ENCODE measurements at places on chromosomes 3 and 15.
A peak's percentile ranks its signal among the peaks of the same experiment; 100 is the strongest.

DNA sequence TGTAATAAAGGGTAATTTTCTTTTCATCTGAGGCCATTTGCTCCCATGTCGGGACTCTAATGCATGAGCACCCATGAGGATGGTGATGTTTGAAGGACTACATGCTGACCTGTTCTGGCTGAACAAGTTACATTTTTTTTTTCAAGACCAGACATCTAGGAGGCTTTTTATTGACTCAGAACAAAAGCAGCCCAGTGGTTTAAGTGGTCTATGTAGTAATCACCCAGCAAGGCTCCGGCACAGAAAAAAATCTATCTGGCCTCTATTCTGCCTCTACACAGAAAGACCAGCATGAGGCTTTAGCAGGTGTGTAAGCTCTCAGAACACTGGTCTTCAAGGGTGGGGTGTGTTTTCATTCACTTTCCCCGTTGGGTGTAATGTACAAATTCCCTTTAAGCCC, 95.1 kb upstream of the ZBED2 start:
- DNase-seq, result no peak

- DNase-seq, result no peak
Measured at GRCh38 chr3:155303540-155304097, 10.1 kb upstream of the STRIT1 start.

DNA sequence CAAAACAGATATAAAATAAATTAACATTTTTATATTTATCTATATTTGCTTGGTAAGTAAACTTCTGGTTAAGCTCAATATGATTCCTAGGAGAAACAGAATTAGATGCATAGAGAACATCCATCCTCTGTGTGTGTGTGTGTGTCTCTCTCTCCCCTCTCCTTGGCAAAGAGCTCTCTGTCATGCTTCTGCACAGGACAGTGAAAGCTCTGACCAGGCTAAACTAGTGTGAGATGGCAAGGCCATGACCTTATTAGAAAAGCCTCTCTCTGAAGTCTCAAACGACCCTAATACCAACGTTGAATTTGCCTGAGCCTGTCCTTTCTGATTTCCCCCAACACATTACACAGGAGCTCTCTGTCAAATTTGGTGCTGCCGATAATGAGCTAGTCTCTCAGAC, 746.0 kb downstream of the VGLL3 start:
- DNase-seq, result no peak

- peak; percentile 58 for DNase-seq
Measured at GRCh38 chr3:16247282-16248061, 17.3 kb downstream of the DPH3 start.

- no peak for DNase-seq
Measured at GRCh38 chr3:152257563-152258035, 11.1 kb upstream of the MBNL1 start.

DNA sequence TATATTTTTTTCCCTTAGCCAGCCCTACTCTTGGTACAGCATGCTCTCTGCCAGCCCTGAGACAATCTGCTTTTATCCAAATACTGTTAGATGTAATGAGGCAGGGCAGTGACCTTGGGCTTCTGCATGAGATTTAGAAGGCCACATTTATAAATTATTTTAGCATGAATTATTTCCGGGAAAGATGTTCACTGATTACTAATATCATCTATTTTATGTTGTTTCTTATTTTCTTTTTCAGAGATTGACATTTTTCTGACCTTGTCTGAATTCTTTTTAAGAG, 23.1 kb downstream of the CRTC3 start:
- DNase-seq, result no peak

GRCh38 chr3:134430950-134431445, 54.8 kb downstream of the ANAPC13 start:
- DNase-seq, result no peak

DNA sequence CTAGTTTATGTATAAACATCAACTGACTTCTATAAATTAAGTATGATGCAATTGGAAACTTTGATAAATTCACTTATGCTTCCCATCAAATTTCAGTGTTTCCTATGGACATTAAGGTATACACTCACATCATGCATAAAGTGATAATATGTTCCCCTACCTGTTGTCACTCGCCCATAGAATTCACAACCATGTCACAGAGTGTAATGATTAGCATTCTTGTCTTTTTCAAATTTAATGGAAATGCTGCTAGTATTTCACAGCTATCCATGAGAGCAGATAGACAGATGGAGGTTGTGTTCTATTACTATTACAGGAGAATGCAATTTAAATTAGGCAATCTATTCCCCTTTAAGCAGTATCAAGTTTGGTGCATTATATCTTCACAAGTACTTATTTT, 984 bp downstream of the PLSCR4 start:
- no peak for DNase-seq

- no peak for DNase-seq
Measured at GRCh38 chr3:17144665-17144993, 259.9 kb downstream of the PLCL2 start.

DNA sequence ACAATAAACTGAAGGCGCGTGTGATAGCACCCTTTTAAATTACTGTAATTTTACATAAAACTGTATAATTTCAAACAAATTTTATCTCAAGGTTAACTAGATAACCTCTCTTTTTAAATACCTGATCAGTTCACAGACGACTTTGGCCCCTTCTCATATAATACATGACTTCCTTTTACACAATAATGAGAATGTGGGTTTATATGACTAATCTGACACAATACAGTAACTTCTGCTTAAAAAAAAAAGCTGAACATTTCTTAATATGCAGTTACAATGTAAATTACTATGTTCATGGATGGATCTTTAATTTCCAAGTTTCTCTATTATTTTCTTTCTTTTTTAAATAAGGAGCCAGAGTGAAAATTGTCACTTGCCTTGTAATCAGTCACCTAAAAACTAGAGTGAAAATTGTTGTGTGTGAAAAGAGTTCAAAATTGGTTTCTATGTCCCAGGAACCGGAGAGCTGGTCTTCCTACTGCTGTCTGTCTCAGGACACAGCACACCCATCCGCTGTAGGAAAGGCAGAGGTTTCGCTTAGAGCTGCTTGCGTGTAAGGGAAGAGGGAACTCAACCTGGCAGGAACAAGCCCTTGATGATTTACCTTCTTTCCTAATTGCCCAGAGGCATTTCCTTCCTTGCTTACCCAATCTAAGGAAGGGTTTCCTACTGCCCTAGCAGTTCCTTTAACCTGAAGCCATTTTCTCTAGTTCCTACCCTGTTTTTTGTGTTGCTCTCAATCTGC, 33.3 kb downstream of the PLD1 start:
- DNase-seq, result no peak

DNA sequence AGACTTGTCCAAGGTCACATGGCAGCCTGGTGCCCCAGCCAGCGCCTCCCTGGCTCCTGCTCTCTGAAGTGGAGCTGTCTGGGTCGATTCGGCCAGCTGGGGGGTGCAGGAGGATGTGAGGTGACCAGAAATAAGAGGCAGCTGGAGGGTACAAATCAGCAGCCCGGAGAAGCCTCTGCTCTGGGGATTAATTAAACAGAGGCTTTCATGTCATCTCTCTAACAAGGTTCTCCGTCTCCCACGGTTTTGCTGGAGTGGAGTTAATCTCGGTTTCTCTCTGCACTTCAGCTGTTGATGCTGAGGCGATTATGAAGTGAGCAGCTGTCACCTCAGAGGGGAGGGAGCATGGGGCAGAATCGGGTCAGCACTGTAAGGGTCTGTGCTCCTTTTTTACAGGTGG, 236.8 kb downstream of the TLE3 start:
- DNase-seq, result no peak

GRCh38 chr15:80533790-80534333, 129.7 kb downstream of the ARNT2 start:
- no peak for DNase-seq

- DNase-seq, result no peak
Measured at GRCh38 chr3:106829206-106829605, 548.0 kb upstream of the CCDC54 start.

GRCh38 chr3:26713091-26713490, 90.5 kb downstream of the LRRC3B start:
- DNase-seq, result no peak

- no peak for DNase-seq
Measured at GRCh38 chr15:92625251-92625980, 30.2 kb downstream of the FAM174B start.

- DNase-seq, result peak; percentile 40
Measured at GRCh38 chr3:9727041-9727595, 4.4 kb upstream of the BRPF1 start.

DNA sequence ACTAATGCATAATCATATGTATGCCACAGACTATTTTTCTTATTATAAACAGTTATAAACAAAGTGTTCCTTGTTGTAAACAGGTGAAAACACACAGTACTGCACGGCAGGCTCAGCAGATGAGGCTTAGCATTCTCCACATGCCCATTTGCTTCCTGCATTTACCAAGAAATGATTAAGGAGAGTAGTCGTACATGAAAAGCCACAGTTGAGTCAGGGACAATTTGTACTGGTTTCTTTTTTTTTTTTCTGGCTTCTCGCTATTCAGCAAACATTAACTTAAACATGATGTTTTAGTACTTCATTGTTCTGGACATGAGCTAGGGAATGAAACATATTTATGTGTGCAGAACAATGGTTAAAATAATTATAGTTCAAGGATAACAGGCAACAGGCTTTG, 63.4 kb downstream of the GHSR start:
- no peak for DNase-seq

- no peak for DNase-seq
Measured at GRCh38 chr15:58080398-58080797, 14.9 kb upstream of the ALDH1A2 start.

- no peak for DNase-seq
Measured at GRCh38 chr3:97911459-97911858, 60.8 kb downstream of the RIOX2 start.

GRCh38 chr15:99443768-99444446, 121.9 kb upstream of the MEF2A start:
- DNase-seq, result no peak

- DNase-seq, result no peak
Measured at GRCh38 chr15:79065706-79066376, 24.7 kb downstream of the RASGRF1 start.

GRCh38 chr15:97597801-97598200, 362.7 kb upstream of the ARRDC4 start:
- DNase-seq, result no peak

DNA sequence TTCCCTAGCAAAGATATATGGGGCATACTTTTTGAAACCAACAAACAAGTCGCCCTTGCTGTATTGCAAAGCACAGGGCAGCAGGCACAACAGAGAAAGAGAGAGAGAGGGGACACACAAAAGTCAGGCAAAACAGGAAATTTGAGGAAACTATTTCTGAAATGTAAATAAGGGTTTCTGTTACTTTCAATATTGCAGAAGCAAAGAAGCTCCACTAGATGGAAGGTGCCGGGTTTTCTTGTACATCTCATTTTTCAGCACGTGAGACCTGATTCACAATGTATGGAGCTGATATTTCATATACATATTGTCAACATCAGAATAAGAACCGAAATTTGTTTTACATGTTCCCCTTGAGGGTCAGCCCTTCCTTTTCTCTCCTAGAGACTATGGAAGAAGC, 127.4 kb downstream of the FOXP1 start:
- no peak for DNase-seq

GRCh38 chr3:72418244-72418643, 430.0 kb downstream of the SHQ1 start:
- no peak for DNase-seq

DNA sequence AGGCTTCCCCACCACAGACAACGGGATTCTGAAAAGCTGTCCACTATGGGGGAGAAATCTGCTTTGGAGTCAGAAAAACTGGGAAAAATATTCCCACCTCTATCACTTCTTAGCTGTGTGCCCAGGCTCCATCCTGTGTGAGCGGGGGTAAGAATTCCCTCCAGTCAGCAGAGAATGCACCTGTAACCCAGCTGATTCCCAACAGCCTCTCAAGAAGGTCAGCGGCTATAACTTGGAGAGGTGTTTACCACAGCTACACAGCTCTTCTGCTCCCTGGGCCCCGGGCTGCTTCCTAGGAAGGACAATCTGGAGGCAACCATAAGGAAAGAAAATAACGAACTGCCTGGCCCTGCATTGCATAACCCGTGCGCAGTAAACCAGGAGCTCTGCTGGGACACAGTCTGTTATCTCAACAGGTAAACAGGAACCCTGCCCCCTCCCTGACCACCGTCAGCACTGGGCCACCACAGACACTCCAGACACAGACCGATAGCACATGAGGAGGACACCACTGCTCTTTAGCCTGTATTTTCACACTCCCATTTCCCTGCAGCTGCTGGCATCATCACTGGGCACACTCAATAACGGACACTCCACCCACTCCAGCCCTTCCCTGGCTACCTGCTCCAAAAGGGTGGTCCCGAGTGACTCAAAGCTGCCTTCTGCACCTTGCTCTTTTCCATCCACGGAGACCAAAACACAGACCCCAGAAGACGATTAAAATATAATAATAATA, 2.1 kb downstream of the RAB43 start:
- no peak for DNase-seq

GRCh38 chr3:154275965-154276364, 48.3 kb downstream of the DHX36 start:
- DNase-seq, result no peak

- no peak for DNase-seq
Measured at GRCh38 chr15:96720656-96721055, 390.2 kb downstream of the NR2F2 start.

DNA sequence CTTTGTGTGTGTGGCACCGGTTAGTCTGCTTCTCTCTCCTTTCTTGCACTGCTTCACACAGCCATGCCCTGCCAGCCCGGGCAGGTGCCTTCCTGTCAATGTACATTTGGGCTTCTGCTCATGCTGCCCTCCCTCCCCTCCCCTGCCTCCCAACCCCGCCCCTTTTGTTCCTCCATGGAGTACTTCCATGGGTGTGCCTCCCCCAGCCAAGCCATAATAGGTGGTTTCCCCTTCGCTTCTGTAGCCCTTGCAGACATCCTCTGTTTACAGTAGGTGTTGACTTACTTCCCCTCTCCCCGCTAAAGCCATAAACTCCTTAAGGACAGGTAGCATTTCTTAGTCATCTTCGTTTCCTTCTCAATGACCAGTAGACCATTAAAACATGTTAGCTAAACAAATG, 31.8 kb upstream of the CRTC3 start:
- DNase-seq, result no peak

DNA sequence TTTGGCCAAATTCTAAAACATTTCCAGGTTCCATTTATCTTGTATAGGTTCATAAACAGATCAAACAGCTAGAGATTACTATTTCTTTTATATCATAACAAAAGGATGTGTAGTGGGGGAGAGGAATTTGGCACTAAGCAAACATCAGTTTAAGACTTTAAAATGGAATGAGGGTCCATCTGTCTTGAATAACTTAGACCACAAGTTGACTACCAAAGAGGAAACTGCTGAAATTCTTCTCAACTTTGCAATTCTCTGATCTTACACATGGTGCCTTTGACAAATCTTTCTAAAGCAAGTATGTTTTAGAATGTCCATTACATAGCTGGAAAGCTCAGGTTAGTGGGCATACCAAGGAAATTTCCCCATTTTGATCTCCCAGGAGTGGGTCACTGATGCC, 140.5 kb upstream of the ADAMTS9 start:
- DNase-seq, result no peak

DNA sequence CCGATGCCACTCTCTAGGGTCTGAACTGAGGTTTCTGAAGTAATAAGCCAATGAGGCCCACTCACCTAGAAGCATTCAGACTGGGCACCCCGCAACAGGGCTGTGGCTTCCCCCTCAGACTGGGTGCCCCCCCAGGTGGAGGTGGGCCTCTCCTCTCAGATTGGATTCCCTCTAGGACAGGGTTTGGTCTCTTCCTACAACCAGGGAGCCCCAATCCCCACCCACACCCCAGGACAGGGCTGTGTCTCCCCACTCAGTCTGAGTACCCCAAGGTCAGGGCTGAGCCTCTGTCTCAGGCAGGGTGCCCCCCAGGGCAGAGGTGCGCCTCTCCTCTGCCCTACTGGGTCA, 27.7 kb downstream of the PTH1R start:
- DNase-seq, result no peak

GRCh38 chr15:49898097-49898496, 220.9 kb downstream of the ATP8B4 start:
- no peak for DNase-seq

Data from activated T-helper 1 cell treated with Interleukin-2 at 50 U/mL for 16 hours (primary cell).